ENCODE measurements at places on chromosomes 4 and X.

- no peak for DNase-seq
These were observed 146.9 kb downstream of the STIM2 start for GRCh38 chr4:27007507-27007906.

DNA sequence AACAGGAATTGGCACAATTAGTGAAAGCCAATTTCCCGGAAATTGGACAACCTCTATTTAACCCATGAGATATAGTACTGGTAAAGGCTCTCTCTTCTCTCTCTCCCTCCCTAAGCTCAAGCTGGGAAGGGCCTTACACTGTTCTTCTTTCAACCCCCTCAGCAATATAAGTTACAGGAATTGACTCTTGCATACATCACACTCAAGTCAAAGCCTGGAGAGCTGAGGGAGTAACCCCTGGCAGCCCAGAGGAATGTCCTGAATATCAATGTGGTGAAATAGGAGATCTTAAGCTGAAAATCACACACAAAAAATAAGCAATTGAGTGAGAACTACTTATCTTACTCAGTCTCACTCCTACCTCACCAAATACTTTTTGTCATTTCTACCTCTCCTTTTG is 186.9 kb upstream of the SPOCK3 start:
- no peak for DNase-seq

DNA sequence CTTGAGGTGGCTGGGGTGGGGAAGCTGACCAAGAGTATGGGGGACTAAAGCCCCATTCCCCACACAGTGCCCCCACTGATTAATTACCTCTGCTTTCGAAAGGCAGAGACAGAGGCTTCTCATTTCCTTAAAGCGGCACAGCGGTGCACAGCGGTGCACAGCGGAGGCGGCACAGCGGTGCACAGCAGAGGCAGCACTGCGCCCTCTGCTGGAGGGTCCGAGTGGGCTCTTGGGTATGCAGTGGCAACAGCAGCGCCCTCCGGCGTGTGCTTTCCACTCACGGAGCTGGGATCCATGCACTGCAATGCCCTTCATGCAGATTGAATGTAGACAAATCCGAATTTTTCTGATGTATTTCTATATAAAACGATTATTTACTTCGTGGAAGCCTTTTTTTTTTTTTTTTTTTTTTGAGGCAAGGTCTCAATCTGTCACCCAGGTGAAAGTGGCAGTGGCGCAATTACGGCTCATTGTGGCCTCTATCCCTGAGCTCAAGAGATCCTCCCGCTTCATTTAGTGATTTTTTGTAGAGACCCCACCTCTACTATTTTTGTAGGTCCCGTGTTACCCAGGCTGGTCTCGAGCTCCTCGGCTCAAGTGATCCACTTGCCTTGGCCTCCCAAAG is 19.7 kb upstream of the PRPS2 start:
- DNase-seq: peak; percentile 37

GRCh38 chr4:75289914-75290582 is 224.2 kb downstream of the RCHY1 start:
- DNase-seq: no peak

DNA sequence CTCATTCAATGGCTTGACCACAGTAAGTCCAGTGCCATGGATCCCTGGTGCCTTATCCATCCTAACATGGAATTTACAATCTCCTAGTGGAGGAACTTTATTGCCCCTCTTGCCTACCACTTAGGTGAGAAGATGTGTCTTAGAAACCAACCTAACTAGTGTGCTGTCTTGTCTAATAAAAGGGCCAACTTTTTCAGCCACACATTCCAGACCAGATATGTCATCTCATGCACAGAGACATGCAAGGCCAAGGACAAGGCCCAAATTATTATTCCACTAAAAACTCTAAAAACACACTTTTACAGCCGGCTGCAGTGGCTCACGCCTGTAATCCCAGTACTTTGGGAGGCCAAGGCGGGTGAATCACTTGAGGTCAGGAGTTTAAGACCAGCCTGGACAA is 10.6 kb upstream of the PRDX4 start:
- no peak for DNase-seq

GRCh38 chr4:10160281-10160856 is 43.8 kb upstream of the WDR1 start:
- no peak for DNase-seq

Data from stimulated activated CD8-positive, alpha-beta memory T cell treated with anti-CD3 and anti-CD28 coated beads, Interleukin-15, amount 100 ng/mL, for 24 hours (primary cell).